ENCODE measurements at places on chromosomes 2 and 18.

- no peak for ATAC-seq
Measured at GRCh38 chr2:214169281-214169680, 241.6 kb upstream of the VWC2L start.

- ATAC-seq = no peak
Measured at GRCh38 chr2:40690525-40690924, 238.6 kb upstream of the SLC8A1 start.

GRCh38 chr2:38301969-38302702 lies 74.9 kb downstream of the ATL2 start:
- no peak for ATAC-seq

- no peak for ATAC-seq
Measured at GRCh38 chr2:214536625-214537024, 125.8 kb downstream of the VWC2L start.

DNA sequence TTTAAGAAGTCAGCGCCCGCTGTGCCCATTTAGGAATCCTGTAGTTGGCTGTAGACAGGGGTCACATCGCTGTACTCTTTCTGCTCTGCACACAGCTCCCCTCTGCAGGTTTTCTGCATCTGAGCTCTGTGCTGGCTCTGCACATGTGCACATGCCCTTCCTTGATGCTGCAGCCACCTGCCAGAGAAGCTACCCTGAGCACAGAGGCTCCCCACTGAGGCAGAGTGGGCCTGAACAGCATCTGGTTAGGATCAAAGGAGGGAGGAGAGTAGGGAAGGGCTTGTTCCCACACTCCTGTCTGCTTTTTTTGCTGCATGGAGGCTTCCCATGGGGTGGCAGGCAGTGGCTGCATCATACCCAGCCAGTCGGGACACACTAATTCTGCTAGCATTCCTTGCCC lies 238.9 kb downstream of the FHOD3 start:
- no peak for ATAC-seq

DNA sequence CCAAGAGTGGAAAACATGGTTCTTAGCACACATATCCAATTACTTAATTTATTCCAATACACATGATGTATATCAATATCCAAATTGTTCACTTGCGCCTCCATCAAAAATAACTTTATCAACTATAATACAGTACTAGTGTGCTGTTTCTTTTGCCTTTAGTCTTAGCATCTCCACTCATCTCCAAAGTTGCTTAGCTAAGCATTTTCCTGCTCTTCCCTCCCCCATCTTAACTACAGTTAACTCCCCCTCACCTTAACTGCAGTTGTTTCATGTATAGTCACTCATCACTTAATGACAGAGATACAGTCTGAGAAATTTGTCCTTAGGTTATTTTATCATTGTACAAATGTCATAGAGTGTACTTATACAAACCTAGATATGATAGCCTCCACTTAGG lies 705.2 kb upstream of the LINC00305 start:
- no peak for ATAC-seq

DNA sequence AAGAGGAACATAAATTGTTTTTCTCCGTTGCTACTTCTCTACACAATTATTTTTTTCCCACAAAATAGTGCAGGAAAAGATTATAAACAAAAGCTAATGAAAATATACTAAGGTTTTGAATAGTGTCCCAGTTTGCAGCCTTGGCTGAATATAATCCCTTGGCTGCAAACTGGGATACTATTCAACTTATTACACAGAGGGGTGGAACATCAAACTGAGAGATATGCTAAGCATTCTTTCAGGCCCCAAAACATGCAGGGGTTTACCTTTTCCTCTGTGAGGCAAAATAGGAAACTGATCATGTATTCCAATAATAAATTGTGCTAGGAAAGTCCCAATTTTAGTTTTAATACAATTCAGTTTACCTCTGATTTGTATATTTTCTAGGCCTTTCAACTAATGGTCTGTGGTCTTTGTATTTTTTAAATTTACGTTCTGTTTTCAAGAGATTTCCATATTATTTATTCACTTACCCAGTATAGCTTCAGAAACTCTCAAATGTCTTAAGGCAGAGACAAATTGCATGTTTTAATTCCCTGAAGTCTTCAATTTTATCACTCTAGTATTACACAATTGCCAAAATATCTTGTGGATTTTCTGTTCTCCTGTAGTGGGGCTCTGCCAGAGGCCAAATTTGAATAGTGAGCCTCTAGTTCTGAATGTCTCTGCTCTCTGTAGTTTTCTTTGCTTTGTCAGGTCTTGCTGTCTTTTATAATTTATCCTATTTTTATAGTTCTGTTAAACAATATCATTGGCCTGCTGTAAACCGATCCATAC lies 63.9 kb downstream of the PPP1R1C start:
- ATAC-seq = no peak

DNA sequence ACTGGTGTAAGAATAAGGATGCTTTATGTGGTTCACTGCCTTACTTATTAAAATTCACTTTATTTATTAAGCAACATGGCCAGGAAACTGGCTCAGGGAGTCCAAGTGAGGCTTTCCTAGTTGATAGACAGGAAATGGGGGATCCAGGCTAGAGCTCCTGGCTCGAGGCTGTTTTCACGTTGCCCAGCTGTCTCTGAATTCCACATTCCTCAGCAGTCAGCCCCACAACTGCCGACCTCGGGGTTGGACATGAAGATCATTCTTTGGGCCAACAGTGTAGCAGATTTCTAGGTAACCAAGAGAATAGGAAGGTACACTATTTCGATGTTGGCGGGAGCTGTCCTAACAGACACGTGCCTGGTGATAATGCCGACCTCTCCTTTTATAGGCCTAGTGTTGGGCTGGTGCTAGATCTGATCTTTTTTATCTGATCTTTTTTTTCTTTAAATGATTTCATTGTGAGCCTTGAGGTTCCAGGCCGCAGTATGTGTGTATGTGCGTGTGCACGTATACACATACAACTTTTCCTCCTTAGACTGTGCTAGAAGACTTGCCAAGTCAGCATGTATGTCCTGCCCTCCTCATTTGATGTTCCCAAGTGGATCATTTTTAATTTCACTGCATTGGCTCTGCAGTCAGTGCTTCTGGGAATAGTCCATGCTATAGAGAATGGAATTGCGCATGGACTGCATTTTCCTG lies 103.5 kb downstream of the CABLES1 start:
- no peak for ATAC-seq

DNA sequence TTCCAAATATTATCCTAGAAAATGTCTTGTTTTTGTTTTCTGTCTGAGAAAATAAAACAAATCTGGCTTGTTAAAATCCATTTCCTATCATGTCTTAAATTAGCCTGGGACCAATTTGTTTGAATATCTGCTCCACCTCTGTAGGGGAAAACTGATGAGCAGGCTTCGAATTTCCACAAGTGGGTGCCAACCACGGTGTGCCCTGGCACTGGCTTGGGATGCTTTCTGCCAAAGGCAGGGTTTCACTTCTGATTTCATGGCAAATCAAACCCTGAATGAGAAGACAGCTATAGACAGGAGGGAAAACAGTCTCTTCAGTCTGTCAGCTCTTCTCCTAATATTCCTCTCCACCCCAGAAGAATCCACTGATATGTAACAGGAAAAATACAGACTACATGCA lies 33.7 kb upstream of the STAT4 start:
- ATAC-seq = peak; percentile 28

DNA sequence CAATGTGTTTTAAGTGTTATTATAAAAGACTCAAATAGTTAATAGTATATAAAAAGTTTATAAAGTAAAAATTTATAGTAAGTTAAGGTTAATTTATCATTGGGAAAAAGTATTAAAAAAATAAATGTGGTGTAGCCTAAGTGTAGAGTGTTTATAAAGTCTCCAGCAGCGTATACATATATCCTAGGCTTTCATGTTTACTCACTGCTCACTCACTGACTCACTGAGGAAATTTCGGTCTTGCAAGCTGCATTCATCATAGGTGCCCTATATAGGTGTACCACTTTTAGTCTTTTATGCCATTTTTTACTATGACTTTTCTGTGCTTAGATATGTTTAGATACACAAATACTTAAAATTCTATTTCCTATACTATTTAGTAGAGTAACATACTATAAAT lies 866.0 kb downstream of the CBLN2 start:
- ATAC-seq = no peak

Measured in SK-N-SH treated with all-trans-retinoic acid at 6 μM for 48 hours (cell line).